8988T (cell line): ENCODE measurements at places on chromosomes 7 and 10.

DNA sequence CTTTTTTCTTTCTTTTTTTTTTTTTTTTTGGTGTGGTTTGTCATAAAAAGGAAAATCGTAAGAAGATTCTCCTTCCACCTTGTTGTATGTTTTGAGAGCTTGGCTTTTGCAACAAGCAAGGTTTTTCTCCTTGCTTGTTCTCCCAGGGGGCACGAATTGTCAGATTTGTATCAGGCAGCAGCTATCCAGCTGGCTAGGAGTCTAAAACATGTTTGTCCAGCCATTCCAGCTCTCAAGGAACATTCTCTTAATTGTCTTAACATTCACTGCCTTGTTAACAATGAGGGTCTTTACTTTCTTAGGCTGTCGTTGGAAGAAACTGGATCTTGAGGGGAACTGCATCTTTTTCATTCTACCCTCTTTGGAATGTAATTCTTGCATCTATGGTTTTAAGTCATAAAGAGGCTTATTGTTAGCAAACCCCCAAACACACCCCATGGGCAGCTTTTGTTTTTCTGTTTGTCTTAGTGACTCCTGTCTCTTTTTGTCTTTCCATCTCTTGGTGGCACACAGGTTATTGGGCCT lies 14.6 kb downstream of the SHTN1 start:
- no peak for DNase-seq

DNA sequence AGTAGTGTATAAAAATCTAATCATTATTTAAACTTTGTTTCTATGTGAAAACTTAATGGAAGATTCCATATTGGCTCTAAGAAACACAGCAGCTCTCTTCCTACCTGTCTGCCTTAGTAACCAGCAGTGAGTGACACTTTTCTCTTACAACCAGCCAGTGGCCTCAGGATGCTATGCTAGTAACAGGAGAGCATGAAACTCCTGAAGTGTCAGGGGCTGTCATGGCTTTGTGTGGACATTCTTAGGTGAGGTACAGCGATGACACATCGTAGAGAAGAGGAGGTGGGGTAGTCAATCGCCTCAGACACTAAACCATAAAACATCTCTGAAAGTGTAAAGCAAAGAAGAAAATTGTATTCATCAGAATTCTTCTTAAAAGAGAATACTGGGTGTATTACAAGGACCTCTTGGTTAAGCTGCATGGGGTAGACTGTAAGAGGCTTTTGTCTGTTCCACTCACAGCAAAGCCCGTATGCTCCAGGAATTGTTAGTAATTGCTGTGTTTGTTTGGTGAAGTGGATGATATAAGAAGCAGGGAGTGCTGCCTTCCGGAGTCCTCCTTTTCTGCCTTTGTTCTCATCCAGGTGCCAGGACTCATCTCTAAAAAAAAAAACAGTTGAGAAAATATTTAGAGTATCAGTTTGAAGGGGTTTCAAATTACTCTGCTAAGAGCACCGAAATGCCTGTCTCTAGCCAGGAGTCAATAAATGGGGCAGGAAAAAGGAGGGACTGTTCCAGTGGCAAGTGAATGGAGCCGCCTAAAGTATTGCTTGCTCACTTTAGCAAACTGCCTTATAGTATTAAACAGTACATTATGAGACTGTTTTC lies 518.8 kb downstream of the CNTNAP2 start:
- DNase-seq = no peak

DNA sequence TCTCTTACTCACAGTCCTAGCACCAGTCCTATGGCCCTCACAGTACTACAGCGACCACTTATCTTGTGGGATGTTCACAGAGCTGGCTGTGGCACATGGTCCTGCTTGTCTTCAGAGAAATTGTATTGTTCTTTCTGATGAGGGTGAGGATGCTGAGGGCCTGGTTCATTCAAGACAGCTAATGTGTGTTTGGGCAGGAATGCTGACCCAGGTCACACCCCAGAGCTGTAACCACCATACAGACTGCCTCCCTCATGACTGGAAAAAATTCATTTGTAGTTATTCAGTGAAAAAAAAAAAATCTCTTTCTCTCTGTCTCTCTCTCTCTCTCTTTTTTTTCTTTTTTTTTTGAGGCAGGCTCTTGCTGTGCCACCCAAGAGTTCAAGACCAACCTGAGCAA lies 83.5 kb downstream of the KLF6 start:
- DNase-seq = no peak

DNA sequence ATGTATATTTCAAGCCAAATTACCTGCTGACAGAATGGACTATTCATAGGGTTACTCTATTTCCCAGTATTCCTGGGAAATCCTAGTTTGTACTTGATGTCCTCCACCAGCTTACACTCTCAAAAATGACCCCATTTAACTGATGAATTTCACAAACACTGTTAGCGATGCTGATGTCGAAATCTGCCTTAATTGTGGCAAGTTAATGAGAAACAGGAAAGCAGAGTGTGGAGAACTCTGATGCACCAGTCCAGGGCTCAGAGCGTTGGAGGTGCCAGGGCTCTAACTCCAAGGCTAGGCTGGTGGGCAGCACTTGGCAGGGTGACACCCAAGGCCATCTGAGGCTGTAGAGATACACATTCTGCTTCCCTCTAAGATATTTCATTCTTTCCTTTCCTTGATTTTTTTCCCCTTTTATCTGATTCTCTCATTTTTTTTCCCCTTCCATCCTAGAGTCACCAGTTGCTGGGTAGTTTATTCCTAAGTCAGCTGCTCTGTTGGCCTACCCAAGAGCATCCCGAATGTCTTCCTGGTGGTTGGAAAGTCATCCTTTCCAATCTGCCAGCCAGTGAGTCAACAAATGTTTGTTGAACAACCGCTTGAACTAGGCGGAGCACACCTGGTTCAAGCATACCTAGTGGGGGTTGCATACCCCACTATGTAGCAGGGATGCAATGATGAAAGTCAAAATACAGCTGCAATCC lies 525.0 kb upstream of the NRP1 start:
- no peak for DNase-seq

DNA sequence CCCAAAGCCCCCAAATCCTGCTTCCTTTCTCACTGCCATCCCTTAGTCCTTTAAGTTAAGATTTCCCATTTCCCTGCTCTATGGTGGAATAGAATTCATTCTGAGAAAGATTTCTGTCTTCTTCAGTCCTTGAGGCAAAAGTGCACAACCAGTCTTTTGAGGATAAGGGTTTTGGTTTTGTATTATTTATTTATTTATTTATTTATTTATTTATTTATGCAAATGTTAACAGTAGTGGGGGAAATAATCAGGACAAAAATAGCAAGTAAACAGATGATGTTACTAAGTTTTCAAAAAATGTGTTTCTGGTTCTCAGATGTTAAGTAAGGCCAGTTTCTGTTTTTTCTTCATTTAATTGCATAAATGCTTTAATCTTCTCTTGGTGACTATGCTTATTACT lies 84.2 kb downstream of the GLCCI1 start:
- no peak for DNase-seq
